ENCODE measurements at places on chromosomes 5 and 9.

DNA sequence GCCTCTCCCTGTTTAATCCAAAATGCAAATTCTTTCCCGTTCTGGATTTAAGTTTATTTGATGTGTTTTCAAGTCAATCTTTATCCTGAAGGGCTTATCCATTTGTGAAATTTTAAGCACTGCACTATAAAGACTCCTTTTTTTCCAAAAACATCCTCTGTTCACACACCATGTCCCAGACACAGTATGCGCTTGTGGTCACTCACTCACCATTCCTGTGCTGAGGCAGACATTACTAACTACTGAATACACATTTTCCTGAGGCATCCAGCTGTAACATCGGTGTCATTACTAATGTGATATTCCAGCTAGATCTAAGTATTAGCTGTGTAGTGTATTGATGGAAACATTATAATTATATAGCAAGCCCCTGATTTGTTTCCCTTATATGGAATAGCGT is 298.4 kb downstream of the KCTD16 start:
- DNase-seq, result no peak

- no peak for DNase-seq
These were observed 164.6 kb downstream of the MAT2B start for GRCh38 chr5:163670036-163670435.

- no peak for DNase-seq
These were observed 137.5 kb downstream of the AP3B1 start for GRCh38 chr5:78157001-78157400.

DNA sequence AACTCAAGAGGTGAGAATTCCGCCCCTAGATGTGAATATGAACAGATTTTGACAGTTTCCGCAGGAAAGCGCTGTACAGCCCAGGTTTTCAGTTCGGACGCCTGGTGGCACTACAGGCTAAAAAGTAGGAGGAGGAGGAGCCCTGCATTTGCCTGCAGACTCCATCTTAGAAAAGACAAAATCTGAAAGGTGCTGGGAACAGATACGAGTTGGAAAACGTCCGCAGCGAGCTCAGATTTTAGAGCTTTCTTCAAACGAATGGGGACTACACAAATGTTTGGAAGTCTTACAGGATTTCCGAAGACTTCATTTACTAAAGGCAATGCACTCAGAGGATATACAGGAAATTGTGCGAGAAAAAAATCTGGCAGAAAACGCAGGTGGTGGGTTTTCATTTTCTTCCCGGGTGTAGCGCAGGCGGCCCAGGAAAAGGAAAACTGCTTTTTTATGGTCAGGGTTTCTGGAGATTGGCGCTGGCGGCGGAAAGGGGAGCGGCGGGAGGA is 9.9 kb upstream of the PCDHB2 start:
- DNase-seq, result no peak

DNA sequence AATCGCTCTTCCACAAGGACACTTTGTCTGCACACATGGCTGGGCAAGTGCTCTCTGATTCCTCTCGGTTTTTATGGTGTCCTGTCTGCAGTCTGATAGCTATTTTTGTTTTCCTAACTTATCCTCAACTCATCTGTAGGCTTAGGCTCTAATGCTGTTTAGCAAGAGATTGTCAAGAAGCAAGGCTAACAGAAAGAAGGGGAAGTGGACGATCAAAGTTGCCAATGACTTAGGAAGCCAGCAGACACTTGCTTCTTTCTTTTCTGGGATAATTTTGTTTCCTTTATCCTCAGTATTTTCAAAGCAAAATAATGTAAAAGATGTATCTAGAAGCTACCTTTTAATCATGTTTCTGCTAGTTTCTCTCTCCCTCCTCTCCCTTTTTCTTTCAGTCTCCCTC is 130.7 kb downstream of the PRKACG start:
- DNase-seq, result no peak

GRCh38 chr9:18748251-18748701 is 274.3 kb downstream of the ADAMTSL1 start:
- no peak for DNase-seq

DNA sequence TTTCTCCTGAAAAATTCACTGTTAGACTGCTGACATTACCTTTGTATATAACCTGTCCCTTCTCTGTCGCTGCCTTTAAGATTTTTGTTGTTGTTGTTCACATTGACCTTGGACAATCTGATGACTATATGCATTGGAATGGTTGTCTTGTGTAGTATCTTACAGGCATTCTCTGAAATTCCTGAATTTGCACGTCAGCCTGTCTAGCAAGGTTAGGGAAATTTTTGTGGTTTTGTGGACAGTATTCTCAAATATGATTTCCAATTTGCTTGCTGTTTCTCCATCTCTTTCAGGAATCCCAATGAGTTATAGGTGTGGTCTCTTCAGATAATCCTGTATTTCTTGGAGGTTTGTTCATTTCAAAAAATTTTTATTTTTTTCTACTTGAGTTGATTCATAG is 140.8 kb downstream of the PRR16 start:
- DNase-seq, result no peak

DNA sequence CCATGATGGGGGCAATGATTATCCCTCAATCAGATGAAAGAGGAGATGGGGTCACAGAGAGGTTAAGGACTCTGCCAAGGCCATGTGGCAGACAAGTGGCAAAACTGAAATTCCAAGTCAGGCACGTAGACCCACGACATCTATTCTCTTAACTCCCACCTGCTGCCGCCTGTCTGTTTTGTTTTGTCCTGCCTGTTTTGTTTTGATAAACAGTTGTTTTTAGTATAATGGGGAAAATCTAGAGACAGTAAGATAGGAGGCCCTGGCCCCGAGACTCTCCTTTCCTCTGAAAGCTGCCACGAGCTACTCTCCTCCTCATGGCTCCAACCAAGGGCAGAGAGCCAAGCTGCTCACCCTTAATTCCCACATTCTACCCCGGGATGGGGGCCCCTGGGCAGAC is 4.9 kb downstream of the FSTL4 start:
- DNase-seq, result no peak

DNA sequence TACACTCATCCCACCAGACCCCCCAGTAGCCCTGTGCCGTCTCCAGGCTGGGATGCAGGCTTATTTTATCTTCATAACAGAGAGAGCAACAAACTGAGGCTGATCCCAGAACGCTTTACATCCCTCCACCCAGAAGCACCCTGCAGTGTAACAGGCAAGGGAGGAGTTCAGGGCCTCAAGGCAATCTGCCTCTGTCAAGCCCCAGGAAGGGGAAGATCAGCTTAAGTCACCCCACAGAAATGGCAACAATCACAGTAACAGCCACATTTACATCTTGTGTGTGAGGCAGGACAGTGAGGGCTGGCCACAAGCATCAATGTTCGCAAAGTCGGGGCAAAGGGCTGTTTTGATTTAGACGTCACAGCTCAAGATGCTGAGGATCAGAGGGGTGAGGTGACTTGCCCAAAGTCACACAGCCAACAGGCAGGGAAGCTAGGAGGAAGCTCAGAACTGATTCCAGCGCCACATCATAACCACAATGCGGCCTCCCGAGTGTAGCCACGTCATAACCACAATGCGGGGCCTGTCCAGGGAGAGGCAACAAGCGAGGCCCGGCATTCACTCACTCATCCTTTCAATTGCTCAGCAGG is 14.4 kb downstream of the STK10 start:
- DNase-seq, result no peak

DNA sequence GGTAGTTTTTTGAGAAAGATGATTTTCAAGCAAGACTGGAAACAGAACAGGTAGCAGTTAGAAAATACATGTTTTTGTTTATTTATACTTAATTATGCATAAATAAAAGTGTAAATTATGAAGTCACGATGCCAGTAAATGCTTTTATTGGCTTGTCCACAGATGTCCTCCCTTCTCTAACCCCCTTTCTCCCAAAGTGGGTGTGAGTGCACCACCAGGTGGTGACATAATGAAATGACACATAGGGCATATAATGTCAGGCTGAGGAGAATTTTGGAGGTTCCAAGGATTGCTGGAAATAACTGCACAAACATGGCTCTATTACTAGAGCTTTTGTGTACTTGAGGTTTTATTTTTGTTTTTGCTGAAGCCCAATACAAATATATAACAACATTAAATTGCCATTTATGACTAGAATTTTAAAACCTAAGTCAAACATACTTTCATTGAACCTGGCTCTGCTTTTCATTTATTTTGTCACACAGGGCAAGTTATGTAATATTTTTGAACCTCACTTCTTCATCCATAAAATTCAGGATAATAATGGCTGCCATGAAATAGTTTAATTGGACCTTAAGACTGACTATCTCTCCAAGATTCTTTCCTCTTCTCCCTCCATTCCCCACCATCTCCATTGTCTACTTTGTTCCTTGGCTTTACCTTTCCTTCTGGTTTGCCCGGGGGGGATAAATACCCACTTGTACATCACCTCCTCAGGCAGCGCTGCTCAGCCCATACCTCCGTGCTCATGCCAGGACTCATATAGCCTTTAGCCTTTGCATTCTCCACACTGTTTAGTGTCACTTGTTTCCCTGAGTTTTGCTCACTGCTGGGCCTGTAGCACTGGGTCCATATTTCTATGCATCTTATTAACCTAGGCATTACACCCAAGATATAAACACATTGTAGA is 168.8 kb downstream of the PDE4D start:
- no peak for DNase-seq

DNA sequence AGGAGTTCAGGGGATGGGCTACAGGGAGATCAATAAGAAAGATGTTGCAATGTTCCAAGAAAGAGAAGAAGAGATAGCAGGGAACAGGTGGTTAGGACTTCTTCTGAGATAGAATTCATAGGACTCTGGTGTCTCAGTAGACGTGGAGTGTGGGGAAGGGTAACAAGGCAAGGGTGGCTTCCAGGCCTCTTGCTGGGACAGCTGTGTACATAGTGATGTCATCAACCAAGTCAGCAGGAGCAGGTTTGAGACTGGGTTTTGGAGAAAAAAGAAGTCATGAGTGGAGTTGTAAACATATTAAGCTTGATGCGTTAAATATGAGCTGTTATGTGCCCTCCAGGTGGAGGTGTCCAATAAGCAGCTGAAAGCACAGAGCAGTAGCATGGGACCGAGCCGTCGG is 211.8 kb upstream of the RASEF start:
- no peak for DNase-seq

DNA sequence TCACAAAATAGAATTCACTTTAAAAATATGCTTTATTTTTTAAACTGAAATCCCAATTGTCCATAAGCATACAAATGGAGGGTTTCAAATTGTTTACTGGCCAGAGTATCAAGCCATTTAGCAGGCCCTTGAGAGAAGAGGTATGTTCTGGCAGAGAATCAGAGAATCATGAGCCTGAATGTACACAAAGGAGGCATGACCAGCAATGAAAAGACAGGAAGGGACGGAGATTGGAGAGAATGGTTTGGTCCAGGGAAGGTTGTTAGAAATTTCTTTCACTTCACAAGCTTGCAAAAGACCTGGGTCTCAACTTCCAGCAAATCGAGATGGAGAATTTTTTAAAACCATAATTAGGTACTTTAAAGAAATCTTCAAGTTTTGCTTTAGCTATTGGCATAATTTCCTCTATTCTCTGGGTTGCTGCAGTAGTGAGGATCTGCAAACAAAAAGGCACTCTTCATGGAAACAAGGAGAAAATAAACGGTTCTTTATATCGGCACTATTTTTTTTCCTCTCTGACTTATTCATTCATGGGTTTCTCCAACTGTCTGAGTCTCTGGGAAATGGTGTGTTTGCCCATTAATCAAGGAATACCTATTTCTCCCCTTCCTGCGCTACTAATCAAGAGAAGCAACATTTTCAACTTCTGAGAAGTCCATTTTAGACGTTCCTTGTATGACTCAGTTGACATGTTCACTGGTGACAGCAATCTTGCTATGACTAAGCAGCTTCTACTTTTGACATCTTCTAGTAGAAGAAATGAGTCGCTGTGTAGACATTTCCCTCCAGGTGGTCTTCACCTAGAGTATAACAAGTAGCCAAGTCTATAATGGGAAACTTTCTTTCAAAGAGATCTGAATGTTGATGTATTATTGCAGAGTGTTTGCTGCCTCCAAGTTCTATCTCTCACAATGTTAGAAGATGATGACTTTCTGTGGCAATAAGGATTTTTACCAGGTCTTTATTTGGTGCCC is 23.1 kb upstream of the ERCC6L2 start:
- no peak for DNase-seq

- DNase-seq, result no peak
These were observed 429.0 kb downstream of the ZNF608 start for GRCh38 chr5:124317451-124317850.

DNA sequence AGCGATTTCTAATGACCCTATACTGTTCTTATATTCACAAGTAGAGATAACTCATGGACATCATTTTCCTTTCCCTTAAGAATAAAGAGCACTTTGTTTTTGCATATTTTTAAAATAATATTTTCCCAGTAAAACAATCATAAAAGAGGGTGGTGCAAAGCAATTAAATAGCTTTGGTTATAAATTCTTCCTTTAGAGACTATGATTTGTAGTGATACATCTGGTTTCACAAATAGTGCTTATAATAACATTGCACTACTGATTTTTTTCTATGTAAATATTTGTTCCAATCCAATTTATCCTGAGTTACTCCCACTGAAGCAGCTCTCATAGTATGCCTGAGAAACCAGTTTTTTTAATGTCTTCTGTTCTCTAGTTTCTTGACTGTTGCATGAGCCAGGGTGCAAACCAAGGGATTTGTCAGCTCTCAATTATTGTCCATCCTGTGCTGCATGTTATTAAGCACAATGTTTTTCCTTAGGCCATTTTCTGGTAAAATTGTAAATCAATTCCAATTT is 74.7 kb downstream of the LURAP1L start:
- DNase-seq, result no peak

All from aorta (tissue), 5 donors.